ENCODE measurements at places on chromosomes 3 and 15.
A peak's percentile ranks its signal among the peaks of the same experiment; 100 is the strongest.

GRCh38 chr15:84819791-84820190, 2.6 kb downstream of the ALPK3 start:
- no peak for DNase-seq

DNA sequence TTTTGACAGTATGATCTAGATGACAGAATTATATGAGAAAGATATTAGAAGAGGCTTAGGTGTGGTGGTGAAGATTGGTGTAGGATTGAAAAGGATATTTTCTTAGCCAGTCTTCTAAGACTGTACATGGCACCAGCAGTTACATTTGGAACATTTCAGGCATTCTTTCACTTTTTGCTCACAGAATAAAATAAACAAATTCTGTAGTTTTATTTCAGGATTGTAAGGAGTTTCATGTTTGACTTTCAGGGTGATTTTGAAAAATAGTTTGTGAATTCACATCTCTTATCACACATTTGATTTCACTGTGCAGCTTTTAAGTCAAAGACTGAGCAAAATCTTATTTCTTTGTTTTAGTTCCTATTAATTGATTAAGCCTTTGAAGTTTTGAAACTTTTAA, 27.1 kb downstream of the DNAJC13 start:
- no peak for DNase-seq

DNA sequence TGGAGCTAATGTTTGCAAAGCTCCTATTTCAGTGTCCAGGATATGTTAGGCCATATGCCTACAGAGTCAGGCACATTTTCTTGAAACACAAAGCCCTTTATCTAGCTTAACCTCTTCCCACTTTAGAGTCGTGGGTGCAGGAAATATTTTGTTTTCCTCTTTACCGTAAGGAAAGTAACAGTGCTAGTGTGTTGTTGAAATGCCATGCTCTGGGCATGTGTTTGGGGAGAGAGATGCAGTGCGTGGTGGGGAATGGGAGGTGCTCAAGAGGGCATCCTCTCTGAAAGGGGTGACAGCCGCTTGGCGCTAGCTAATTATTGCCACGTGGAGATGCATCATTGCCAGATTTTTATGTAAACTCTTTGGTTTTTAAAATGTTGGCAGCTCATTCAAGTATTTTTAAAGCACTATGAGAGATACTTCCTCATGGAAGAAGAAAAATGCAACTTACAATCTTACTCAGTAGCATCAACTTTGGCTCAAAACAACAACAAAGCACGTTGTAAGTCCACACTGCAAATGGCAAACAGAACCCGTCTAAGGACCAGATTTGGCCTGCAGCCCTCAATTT, 152.6 kb downstream of the LPP start:
- no peak for DNase-seq

DNA sequence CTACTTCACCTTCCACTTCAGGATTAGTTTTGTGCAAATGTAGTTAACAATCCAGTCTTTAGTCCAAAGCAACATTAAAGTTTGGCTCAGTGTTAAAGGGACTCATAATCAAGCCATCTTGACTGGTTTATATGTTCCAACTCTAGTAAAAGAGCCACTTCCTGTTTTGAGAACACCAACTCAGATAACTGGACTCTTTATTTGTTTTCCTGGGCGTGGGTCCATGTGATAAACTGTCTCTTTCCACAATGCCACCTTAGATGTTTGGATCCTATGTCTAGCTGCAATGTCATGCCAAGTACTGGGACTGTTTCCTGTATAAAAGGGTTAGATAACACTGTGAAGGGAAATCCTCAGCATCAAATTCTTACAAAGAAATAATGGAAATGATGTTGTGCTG, 545.0 kb downstream of the PYDC2 start:
- DNase-seq: no peak

DNA sequence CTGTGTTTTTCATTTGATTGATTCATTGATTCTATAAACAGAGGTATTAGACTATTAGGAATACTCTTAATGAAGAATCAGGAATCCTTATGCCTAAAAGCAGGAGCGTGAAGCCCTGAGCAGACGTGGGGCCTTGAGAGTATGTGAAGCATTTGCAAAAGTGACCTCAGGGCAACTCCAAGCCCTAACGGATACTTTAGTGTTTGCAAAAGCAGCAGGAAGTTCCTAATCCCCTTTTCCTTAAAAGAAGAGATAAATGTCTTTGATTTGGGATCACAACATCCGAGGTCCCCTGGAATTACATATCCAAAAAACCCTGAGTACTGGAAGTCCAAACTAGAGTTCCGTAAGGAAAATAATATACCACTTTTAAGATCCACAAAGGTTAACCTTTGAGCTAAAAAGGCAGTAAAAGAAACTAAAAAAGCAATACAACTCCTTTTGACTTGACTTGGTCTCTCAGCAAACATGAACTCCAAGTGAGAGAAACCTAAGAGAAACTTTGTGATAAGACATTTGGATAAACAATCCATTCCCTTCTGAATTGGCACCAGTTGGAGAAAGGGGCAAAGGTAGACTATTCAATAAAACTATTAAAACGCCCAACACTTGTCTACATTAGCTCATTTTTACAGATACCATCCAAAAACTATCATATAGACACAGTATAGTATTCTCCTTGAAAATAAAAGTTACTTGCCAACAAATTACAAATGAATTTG, 27.4 kb downstream of the PRTG start:
- no peak for DNase-seq

GRCh38 chr3:195900436-195901355, 7.7 kb downstream of the TNK2 start:
- no peak for DNase-seq

DNA sequence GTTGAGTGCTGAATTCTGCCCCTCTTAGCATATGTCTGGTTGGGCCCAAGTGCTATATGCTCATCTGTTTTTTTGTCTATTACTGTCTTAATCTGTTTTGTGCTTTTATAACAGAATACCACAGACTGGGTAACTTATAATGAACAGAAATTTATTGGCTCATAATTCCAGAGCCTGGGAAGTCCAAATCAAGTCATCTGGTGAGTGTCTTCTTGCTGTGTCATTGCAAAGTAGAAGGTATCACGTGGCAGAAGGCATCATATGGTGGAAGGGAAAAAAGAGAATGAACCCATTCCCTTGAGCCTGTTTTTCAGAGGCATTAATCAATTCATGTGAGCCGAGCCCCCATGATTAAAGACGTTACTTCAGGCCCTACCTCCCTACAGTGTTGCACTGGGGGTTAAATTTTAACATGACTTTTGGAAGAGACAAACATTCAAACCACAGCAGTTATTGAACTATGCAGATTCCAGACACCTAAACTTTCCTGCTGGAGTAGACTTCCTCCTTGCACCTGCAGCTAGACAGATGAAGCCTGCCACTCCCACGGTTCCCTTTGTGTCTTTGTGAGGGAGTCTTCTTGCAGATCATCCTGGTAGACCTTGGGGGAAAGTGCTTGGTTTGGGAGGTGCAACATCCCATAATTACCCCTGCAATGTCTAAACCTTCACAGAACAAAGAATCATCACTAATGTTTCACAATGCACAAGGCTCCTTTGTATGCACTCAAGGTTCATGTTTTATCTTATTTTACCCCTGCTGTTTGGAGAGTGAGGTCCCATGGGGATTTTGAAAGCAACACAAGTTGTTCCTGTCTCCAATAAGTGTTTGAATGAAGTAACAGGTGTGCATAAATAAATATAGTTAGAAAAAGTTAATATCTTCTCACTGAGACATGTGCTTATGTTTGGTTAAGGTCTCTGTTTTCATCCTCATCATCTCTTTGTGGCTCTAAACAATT, 64.7 kb upstream of the XCR1 start:
- no peak for DNase-seq

DNA sequence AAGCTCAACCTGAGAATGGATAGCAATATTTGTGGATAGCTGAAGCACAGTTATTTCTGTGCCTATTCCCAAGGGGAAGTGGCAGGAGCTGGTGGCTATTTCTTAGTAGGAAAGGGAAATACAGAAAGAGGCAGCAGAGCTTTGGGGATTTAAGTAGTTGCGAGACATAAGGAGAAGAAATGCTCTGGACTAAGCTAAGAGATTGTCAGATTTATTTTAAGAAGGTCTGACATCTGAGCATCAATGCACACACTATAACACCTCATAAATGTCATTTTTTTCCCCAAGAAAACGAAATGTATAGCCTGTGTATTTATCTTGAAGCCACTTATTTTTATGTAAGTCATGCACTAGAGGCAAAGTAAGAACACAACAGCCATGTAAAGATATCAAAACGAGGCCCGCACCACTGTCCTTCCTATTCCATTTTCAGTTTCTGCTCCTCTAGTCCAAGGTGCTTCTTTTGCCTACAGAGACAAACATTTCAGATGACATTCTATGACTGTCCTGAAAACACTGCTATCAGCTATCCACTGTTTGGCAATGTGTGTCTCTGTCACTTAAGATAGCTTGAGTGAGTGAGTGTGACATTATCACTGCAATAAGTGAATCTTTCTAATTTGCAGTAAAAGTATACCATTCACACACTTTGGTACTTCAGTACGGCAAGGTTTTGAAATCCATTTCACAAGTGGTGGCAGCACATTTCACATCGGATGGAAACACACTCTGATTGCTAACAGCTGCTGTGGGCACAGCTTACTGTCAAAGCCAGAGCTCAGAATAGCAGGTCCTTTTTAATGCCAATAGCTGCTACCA, 62.7 kb upstream of the ICE2 start:
- DNase-seq: no peak

DNA sequence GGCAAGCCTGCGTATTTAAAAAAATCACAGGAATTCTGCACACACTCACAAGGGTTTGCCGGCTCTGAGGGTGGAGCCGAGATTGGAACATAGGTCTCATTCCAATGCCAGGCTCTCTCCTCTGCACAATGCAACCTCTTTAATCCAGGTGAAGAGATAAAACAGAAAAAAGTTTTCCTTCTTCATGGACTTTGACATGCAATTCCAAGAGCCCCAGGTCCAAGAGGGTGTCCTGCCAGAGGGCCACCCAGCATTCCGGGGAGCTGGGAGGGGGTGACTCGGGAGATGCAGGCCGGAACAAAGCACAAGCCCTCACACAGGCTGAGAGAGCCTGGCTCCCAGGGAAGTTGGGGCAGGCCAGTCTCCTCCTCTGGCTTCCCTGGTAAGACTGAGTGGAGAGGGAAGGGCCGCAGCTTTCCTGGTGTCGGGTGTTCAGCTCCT, 6.7 kb upstream of the SLC12A8 start:
- DNase-seq: no peak

DNA sequence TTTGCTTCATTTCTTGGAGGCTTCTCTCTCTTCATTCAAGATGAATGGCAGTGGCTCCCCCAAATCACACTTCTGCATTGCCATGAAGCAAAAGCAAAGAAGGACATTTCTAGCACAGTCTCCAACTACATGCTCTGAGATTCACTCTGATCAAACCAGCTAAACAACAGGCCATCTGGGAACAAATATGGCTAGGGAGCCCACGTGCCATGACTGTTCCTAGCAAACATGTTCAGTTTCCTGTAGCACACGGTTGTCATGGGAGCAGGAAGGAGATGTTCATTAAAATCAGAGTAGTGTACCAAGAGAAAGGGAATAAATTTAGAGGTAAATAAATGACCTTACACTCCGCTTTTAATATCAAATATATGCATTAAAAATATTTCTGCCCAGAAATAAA, 327.3 kb downstream of the GBE1 start:
- no peak for DNase-seq

GRCh38 chr3:113747283-113748046, 630 bp downstream of the ATP6V1A start:
- DNase-seq: no peak

- DNase-seq: peak; percentile 19
Measured at GRCh38 chr15:69468241-69469121, 15.9 kb downstream of the RPLP1 start.

DNA sequence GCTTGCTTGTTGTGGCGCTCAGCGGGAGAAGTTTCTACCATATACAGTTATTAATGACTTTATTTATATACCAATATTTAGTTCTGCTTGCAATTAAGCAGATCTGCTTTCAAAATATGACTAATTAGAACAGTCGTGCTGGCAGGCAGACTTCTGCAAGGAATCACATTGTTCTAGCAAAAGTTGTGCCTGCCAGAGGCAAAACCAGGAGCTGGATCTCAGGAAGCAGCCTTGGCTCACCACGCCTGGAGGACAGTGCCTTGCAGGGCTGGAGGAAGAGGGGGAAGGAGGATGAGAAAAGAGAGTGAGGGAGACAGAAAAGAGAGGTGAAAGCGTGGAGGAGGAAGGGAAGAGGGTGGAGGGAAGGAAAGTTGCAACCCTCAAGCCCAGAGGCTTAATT, 160.3 kb downstream of the NUP210 start:
- no peak for DNase-seq

- DNase-seq: no peak
Measured at GRCh38 chr15:82656641-82657266, 9.6 kb upstream of the CPEB1 start.

GRCh38 chr3:64648927-64649906, 38.6 kb downstream of the ADAMTS9 start:
- DNase-seq: peak; percentile 27
